ENCODE measurements at places on chromosomes 5 and 9.

- no peak for DNase-seq
These were observed 149.4 kb downstream of the CD180 start for GRCh38 chr5:67047160-67047559.

DNA sequence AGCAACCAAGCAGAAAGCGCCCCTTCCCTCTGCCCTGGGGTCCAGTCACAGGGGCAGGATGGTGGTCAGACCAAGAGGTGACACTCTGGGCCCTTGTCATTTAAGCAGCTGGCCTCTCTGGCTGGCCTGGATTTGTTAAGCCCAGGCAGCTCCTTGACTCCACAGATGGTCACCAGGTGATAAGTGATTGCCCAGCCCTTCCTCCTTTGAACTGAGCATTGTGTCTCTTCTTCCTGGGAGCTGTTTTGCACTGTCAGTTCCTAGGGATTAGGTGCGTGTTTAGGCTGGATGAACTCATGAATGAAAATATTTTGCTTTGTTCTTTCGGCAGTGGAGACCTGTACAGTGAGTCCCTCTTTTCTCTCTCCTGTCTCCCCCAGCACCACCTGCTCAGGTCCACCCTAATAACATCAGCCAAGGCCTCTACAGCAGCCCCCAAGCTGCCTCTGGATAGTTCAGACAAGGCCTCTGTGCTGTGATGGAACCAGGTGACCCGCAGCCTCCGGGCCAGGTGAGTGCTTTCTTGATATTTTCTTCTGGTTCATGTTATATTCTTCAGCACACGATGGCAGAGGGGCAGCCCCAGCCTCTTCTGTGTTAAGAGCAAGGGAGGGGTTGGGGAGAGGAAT, 139.7 kb upstream of the PITX1 start:
- DNase-seq = no peak

DNA sequence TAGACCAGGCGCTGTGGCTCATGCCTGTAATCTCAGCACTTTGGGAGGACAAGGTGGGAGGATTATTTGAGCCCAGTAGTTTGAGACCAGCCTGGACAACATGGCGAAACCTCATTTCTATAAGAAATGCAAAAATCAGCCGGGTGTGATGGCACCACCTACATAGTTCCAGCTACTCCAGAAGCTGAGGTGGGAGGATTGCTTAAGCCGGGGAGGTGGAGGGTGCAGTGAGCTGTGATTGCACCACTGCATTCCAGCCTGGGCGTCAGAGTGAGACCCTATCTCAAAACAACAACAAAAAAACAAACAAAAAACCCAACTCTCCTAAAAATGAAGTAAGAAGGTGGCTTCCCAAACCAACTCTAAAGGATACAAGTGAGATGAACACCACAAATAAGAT, 23.0 kb downstream of the IARS1 start:
- no peak for DNase-seq

GRCh38 chr9:15469406-15469805, 41.4 kb downstream of the PSIP1 start:
- no peak for DNase-seq

- DNase-seq = no peak
These were observed 346.5 kb upstream of the ADAMTSL1 start for GRCh38 chr9:18127499-18127875.

DNA sequence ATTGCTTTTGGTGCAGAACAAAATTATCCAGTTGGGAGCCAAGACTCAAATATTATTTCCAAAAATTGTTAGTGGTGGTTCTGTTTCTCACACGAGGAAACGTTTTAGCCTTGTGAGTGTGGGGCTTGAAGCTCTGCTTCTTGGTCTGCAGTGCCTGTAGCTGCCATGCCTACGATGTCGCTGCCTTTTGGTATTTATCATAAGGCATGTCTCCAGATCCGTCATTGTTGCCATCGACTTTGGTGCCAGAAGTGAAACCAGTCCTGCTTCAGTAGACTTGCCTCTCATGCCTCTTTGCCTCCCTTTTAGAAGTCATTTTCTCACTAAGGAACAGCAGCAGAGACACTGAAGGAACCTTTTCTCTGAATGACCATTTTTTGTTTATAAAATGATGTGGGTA, 29.7 kb upstream of the CATSPER3 start:
- no peak for DNase-seq

DNA sequence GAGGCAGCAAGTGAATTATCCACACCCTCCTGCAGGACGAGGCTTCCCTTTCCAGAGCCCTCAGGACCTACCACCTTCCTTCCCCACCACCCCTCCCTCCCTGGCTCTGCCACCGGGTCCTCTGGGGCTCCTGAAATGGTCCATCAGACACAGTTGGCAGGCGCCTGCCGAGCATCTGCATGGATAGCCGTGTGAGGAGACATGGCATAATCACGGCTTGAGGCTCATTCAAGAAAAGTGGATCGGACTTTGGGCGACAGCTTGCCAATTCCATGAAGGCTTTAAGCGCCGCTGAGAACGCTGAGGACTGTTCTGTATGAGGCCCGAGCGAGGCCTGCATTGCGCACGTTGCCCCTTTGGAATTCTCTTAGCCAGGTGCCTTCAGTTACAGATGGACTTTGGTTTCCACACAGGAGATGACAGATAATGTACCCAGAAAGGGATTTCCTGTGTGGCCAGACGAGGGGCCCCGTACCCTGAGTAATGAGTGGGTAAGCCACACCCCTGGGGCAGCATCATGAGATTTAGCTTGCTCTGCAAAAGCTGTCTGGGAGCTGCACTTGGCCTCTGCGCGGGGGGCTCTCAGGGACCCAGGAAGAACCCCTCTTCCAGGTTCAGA, 179.8 kb downstream of the OLFM1 start:
- no peak for DNase-seq

- DNase-seq = no peak
These were observed 75.8 kb downstream of the INSYN2B start for GRCh38 chr5:169904508-169904907.

DNA sequence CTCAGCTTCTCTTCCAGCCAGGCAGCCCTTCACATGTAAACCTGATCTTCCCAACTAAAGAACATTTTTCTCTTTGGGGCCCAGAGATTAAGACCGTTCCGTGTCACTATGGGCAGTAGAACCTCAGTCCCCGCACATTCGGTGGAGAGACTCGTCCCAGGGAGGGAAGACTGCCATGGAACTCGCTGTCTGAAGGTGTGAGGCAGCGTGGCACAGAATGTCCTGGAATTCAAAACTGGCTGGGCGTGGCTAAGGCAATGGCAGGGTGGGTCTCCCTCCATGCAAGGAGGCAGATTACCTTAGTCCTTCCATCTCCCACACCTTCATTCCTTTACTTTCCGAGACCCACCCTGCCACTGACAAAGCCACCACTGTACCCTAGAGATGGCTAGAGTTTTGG, 57.4 kb upstream of the ZNF354A start:
- DNase-seq = no peak

- DNase-seq = no peak
These were observed 7.6 kb upstream of the IRF1 start for GRCh38 chr5:132498152-132498551.

DNA sequence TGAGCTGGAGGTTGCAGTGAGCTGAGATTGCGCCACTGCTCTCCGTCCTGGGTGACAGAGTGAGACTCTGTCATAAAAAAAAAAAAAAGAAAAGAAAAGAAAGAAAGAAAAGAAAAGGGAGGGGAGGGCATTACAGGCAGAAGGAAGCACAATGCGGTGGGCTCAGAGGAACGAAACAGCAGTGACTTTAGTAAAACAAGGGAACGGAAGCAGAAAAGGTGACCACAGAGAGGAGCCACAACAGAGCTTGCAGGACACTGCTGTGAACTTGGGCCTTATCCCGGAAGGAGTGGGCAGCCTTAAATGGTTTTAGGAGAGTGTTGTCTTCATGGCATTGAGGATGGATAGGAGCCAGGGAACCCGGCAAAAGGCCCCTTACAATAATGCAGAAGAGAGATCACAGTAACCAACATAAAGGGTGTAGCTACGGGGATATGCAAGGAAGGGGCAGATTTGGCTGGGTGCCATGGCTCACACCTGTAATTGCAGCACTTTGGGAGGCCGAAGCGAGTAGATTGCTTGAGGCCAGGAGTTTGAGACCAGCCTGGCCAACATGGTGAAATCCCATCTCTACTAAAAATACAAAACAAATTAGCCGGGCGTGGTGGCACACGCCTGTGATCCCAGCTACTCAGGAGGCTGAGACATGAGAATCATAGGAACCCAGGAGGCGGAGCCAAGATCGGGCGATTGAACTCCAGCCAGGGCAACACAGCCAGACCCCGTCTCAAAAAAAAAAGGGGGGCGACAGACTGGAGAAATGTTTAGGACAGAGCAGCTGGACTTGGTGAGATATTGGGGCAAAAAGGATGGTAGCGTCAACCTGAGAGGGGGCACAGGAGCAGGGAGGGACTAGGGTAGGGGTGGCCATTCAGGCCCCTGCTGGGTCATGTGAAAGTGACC, 83.9 kb upstream of the ZBTB43 start:
- no peak for DNase-seq

DNA sequence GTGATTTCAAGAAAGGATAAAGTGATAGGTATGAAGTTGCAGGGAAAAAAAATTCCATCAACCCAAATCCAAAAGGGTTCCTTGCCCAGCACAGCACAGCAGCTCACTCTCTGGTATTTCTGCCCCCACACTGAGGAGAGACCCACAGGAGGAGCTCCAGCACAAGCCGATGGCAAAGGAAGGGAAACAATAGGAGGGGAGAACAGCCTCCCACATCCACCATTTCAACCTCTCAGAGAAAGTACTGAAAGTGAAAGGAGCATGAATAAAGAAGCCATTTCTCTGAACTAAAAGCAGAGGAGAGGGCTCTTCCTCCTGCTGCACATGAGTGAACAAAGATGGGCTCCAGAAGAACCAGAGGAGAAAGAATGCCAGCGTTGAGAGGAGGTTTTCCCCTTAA, 54.9 kb upstream of the ZSWIM6 start:
- no peak for DNase-seq

DNA sequence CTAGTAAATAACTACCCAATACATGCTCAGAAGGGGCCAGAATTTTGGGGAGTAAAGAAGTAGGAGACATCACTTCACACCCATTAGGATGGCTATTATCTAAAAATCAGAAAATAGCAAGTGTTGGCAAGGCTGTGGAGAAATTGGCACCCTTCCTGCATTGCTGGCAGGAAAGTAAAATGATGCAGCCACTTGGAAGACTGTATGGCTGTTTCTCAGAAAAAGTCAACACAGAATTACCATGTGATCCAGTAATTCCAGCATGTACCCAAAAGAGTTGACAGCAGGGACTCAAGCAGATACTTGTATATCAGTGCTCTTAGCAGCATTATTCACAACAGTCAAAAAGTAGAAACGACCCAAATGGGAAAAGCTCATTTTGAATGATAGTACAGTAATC, 107.6 kb downstream of the APBA1 start:
- no peak for DNase-seq

DNA sequence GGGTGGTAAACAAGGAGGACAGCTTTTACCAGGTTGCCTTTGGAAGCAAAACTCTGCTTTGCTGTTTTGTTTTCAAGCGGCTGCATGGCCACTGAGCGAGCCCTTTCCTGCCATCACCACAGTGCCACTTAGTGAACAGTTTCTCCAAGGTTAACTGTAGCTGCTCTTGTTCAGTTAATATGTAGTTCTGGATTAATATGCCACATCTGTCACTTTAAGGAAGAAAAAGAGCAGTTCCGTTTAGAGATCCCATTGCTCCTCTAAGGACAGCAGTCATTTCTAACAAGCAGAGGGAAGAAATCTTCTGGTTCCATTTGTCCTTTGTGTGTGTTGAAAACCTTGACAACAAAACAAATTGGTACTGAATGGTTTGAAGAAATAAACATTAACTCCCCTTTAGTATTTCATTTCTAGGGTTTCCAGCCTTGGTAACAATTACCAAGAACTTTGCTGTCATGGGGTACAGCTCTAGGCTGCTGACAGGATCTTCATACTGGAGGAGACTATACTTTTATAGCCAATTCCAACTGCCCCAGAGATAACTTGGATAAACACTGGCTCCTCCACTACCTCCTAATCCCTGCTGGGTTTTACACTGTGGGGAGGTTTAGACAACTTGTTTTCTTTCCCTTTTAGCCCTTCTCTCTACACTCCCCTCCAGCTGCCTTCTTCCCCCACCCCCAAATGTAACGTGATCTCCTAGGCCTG, 10.3 kb upstream of the ABL1 start:
- no peak for DNase-seq

- no peak for DNase-seq
These were observed 76.2 kb downstream of the SLF1 start for GRCh38 chr5:94694671-94695070.

DNA sequence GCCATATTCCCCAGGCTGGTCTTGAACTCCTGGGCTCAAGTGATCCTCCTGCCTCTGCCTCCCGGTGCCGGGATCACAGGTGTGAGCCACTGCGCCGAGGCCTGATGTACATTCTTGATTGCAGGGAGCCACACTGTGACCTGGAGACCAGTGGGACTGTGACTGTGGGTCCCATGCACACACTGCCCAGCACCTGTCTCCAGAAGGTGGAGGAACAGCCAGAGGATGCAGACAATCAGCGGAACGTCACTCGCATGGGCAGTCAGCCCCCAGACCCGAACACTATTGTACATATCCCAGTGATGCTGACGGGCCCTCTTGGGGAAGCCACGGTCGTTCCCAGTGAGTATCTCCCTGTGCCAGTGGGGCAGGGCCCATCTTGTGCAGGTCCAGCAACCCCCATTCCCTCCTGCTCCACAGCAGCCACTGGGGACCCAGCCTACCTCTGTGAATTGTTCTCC, 147.3 kb downstream of the CACNA1B start:
- no peak for DNase-seq

DNA sequence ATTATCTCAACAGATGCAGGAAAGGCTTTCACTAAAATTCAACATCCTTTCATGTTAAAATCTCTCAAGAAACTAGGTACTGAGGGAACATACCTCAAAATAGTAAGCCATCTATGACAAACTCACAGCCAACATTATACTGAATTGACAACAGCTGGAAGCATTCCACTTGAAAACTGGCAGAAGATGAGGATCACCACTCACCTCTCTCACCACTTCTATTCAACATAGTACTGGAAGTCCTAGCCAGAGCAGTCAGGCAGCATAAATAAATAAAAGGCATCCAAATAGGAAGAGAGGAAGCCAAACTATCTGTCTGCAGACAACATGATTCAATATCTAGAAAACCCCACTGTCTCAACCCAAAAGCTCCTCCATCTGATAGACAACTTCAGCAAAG, 203.6 kb upstream of the GRAMD2B start:
- no peak for DNase-seq

DNA sequence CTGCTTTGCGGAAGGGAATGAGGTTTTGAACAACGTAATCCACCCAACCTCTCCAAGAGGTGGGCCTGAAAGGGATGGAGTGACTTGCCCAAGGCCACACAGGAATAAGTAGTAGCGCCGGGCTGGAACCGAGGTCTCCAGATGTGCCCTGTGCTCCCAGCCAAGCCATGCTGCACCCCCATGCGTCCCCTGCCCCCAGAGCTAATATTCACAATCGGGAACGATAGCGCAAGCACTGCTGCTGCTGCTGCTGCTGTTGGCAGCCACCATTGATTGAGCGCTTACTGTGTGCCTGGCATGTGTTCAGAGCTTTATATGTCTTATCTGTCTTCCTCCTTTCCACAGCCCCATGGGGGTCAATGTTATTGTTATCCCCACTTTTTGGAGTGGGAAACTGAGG, 43.9 kb downstream of the AMBP start:
- no peak for DNase-seq

- no peak for DNase-seq
These were observed 456.5 kb downstream of the CDH18 start for GRCh38 chr5:19531374-19531952.
